ENCODE measurements at places on chromosomes 11 and 22.

DNA sequence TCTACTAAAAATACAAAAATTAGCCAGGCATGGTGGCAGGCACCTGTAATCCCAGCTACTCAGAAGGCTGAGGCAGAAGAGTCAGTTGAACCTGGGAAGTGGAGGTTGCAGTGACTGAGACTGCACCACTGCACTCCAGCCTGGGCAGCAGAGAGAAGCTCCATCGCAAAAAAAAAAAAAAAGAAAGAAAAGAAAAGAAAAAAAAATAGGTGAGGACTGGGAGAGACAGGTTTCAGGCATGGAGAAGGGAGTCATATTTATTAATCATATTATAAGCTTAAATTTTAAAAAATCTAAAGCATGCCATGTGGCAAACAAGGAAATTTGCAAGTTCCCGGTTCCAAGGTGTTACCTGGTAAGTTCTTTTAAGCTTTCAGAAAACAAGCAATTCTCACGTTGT lies at the start of gene APOL5:
Gene APOL5, plus strand, starts transcription at position 301 of the 400 bp plus-strand sequence. Its CDS starts 0 bp downstream, at position 301.
- no peak for DNase-seq

DNA sequence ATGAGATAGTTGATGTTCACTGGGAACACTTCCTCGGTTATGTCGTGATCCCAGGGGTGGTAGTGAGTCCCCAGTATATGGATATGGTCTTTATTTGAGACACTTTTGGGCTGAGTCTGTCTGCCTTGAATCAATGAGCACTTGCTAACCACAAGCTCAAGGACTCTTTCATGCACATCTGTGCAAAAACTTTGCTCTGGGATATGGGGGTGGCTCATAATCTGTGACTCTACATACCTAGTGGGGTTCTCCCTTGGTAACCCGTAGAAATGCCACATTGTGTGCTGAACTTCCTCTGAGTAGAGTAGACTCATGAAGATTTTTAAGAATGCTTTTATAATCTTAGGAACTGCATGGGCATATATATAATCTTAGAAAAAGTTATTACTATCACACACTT lies 69.3 kb downstream of the SWAP70 start:
- no peak for DNase-seq

GRCh38 chr11:128311742-128312719 lies 275.3 kb downstream of the ETS1 start:
- no peak for DNase-seq

DNA sequence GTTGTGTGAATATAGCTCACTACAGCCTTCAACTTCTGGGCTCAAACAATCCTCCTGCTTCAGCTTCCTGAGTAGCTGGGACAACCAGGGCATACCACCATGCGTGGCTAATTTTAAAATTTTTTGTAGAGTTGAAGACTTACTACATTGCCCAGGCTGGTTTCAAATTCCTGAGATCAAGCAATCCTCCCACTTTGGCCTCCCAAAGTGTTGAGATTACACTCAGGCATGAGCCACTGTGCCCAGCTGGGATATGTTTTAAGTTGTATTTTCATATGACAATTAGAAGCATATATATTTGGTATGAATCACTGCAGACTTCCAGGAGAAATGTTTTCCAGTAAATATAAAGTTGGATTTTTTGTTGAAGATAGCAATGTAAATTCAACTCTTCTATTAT lies 15.4 kb downstream of the DDX10 start:
- no peak for DNase-seq

DNA sequence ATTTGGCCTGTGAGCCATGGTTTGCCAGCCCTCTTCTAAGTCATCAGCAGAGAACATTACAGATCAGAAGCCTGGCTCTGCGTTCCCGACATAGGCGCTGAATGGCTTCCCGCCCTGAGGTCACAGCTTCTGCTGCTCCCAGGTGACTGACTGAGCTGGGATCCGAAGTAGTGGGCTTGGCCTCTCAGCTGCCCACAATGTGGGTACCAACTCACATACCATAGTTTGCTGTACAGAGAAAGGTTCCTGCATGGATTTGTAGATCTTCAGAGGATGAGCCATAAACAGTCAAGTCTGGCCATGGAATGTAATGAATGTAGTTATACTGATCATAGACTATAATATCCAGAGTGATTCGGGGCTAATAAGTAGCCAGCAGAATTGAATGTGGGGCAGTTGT lies 42.6 kb downstream of the TEAD1 start:
- DNase-seq: no peak
